8988T (cell line): ENCODE measurements at places on chromosomes 1 and 21.

DNA sequence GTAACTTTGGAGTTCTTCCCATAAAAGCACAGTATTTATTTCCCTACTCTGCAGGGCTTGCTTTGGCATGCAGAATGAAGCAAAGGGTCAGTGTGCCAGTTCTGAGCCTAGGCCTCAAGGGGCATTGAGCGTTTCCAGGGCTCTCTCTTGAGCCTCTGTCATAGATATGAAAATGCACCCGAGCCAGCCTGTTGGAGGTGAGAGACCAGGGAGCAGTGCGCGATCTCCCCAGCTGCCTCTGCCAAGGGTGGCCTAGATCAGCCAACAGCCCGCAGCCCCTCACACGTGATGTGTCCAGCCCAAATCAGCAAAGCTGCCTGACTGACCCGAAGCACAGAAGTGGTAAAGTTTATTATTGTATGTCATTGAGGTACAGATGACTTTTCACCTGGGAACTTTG, 63.7 kb downstream of the TENT5C start:
- no peak for DNase-seq

- no peak for DNase-seq
These were observed 66.9 kb downstream of the PAX7 start for GRCh38 chr1:18697541-18697940.

GRCh38 chr1:212819726-212820125, 27.7 kb downstream of the SPATA45 start:
- no peak for DNase-seq

DNA sequence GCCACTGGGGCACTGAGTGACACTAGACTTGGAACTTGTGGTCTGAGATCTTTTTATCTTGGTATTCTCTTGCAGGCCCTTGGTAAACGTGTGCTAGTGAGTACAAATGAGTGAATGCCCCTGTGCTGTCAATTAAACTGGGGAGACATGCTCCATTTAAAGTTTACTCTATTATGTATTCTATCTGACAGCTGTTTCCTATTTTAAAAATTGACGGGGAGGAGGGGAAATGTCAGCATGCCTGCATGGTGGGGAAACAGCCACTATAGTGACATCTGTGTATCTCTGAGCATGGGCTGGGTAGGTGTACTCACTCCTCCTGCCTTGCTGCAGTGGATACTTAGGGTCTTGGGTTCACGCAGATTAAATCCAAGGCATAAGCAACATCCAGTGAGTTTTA, 59.0 kb upstream of the IKBKE start:
- DNase-seq = no peak

GRCh38 chr1:156705321-156705917, at the start of gene CRABP2:
TSS of gene CRABP2 (minus strand) at chr1:156705583. CDS start at chr1:156705446, 137 bp downstream.
- no peak for DNase-seq
